SK-MEL-5 (cell line): ENCODE measurements at places on chromosomes 2 and 18.
A peak's percentile ranks its signal among the peaks of the same experiment; 100 is the strongest.

DNA sequence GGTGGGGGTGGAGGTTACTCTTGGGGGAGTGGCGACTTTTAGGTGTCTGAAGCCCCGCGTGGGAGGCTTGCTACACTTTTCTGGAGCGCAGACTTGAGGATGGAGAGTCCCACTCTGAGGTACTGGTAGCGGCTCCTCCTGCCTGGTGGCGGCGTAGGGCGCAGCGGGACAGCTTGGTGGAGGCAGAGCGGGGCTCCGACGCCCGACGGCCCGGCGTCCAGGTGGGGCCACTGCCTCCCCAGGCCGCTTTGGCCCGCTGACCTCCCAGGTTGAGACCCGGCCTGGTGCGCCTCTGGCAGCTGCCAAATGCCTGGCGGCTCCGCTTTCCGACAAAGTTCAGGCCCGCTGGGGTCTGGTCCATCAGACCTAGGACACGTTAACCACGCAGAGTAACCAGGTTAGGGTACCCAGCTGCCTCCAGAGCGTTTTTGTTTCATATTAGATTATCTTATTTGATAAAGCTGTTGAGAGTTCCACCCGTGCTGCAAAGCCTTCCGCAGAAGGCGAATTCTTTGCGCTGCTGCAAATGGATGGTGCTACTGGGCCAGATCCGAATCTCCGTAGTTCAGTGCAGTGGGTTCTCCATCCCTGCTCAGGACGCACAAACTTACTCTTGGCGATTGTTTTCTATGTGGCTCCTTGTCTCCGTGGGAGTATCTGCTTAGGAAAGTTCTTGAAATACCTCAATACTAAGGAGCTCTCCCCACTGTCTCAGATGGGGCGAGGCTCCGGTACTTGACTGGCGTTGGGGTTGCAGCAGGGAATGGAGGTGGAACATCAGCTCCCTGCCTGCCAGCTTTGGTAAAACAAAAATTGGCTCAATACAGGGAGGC lies 405.9 kb downstream of the XIRP2 start:
- DNase-seq, result no peak

- no peak for DNase-seq
These were observed 289.3 kb upstream of the LINC00305 start for GRCh38 chr18:64438178-64438577.

- peak; percentile 80 for DNase-seq
These were observed 37.5 kb downstream of the ACVR1 start for GRCh38 chr2:157838442-157839161.

- DNase-seq, result no peak
These were observed 983.2 kb upstream of the CDH2 start for GRCh38 chr18:29160170-29160569.

GRCh38 chr2:159736048-159736447 lies 23.7 kb downstream of the MARCHF7 start:
- DNase-seq, result no peak

GRCh38 chr18:45688113-45688512 lies 35.9 kb upstream of the SLC14A1 start:
- no peak for DNase-seq

GRCh38 chr2:149399934-149400615 lies 69.7 kb downstream of the LYPD6 start:
- DNase-seq, result no peak

DNA sequence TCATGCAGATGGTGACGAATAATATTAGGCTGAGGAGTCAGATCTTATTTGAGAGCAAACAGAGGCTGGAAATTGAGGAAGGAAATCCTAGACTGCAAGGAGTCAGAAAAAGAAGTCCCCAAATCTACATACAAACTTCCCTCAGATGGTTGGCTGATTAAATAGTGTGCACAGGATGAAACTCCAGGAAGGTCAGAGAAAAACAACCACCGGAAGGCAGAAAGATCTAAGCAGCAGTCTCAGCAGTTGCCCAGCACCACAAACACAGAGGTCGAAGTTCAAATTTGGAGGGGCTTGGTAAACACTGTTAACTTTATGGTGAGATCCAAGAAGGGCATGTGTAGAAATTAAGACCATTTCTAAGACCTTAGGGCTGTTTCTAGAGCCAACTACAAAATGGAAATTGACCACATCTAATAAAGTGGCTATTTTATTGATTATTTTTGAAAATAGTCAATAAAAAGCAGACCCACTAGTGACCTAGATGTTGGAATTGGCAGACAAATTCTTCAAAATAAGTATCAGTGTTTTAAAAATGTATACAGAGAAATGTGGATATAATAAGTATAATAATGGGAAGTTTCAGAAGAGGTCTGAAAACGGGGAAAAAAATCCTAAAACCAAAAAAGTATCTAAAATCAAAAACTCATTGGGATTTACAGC lies 134.8 kb downstream of the GALNT1 start:
- no peak for DNase-seq

- no peak for DNase-seq
These were observed 24.2 kb downstream of the MAP3K20 start for GRCh38 chr2:173099804-173100203.

DNA sequence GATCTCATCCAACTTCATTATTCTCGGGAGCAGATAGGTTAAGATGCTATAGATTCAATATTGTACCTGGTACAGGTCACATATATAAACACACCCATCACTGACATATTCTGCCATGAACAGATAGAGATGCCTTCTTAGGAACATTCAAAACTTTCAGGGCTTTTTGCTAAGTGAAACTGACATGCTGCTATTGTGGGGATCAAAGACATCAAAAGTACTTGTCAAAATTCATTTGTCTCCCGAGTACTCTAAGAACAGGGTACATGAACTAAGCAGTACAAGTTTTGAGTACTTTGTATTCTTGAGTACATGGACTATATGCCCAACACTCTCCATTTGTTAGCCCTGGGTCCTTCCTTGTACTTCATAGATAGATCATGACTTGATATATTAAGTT lies 173.5 kb downstream of the FSHR start:
- no peak for DNase-seq

- no peak for DNase-seq
These were observed 95.0 kb downstream of the PRPF40A start for GRCh38 chr2:152622219-152622618.

GRCh38 chr2:69620870-69621269 lies 22.7 kb downstream of the AAK1 start:
- no peak for DNase-seq

GRCh38 chr2:100757621-100758394 lies 62.1 kb upstream of the NPAS2 start:
- DNase-seq, result peak; percentile 89

DNA sequence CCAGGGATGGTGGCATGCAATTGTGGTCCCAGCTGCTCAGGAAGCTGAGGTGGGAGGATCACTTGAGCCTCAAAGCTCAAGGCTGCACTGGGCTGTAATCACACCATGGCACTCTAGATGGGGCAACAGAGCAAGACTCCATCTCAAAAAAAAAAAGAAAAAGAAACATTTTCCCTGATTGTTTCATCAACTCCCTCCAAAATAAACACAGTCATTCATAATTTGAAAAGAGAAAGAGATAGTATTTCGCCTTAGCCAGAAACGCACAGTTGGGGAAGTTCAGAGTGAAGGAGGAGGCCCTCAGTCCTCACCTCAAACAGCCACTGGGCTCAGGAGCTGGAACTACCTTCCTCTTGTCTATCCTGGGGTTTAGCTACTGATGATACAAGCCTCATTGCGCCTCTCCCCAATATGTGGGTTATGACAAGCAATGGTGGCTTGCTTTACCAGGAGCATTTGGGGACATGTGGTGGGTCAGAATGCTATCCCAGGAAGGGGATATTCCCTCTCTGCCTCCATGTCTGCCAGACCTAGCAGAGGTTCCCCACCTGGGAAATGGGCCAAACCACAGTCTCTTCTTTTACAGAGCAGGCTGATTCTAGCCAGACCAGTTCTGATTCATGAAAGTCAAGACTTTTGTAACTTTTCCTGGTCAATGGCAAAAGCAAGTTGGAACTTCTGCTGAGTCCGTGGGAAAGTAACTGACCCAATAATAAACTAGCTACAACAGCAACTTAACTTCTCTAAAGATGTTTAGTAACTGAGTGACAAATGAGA lies 22.2 kb upstream of the TMEM87B start:
- peak; percentile 73 for DNase-seq

DNA sequence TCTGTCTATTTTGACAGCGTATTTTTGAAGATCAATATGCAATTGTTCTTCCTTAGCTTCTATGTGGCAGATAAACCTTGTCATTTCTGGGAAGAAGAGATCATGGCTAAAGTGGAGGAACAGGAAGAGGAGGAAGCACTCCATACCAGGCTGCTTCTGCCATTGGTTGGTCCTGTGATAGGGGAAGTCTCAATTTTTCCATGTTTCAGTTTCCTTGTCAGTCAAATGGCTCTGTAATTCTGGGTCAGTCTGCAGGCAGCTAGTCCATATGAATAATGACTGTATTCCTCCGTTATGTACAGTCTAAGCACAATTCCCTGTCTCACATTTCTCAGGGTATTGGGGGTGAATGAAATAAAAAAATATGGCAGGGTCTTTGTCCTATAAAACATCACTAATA lies 277.6 kb upstream of the CXCR4 start:
- no peak for DNase-seq

GRCh38 chr2:125644257-125644656 lies 1011.7 kb upstream of the GYPC start:
- no peak for DNase-seq

- peak; percentile 55 for DNase-seq
These were observed 23.1 kb upstream of the TFPI start for GRCh38 chr2:187577310-187577709.

GRCh38 chr2:161030260-161031063 lies 129.8 kb upstream of the TANK start:
- DNase-seq, result no peak

GRCh38 chr2:240462073-240462706 lies 26.7 kb downstream of the GPC1 start:
- no peak for DNase-seq

DNA sequence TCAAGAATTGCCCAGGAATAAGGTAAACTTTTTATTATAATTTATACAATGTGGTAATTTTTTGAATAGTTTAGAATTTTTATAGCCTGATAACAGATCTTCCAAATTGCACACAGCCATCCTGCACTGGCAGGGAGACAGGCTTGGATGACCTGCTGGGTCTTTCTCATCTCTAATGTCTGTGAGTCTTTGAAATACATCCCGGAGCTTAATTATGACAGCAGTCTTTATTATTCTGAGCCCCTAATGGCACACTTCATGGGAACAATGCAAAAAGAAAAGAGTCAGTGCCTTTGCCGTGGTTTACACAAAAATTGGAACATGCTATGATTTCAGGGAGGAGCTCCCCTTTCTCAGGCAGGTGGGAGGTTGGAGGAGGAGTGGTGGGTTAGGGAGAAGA lies 71.0 kb downstream of the TMEM182 start:
- DNase-seq, result no peak

DNA sequence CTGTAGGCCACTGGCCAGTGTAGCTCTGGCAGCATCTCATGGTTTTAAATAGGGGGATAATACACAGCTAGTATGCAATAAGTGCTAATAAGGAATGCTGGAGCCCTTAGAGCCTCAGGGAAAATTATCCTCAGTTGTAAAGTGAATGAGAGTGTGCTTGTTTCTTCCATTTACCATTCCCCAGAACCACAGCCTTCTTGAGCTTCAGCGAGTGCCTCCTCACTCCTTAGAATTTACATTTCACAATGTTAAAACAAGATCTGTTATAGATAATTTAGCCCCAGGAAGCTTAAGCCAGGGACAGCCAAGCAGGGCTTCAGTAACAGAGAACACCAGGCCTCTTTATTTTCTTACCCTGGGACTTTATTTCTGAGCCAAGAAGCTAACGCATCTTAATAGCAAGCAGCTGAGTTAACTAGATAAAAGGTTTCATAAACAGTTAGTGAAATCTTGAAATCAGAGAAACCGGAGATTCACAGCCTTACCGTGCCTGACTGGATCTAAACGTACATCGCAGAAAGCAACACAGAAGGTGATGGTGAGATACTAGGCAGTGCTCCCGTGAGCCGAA lies 535.2 kb downstream of the TDRD15 start:
- DNase-seq, result no peak

- DNase-seq, result no peak
These were observed 304.6 kb downstream of the PARD3B start for GRCh38 chr2:204849892-204850291.

DNA sequence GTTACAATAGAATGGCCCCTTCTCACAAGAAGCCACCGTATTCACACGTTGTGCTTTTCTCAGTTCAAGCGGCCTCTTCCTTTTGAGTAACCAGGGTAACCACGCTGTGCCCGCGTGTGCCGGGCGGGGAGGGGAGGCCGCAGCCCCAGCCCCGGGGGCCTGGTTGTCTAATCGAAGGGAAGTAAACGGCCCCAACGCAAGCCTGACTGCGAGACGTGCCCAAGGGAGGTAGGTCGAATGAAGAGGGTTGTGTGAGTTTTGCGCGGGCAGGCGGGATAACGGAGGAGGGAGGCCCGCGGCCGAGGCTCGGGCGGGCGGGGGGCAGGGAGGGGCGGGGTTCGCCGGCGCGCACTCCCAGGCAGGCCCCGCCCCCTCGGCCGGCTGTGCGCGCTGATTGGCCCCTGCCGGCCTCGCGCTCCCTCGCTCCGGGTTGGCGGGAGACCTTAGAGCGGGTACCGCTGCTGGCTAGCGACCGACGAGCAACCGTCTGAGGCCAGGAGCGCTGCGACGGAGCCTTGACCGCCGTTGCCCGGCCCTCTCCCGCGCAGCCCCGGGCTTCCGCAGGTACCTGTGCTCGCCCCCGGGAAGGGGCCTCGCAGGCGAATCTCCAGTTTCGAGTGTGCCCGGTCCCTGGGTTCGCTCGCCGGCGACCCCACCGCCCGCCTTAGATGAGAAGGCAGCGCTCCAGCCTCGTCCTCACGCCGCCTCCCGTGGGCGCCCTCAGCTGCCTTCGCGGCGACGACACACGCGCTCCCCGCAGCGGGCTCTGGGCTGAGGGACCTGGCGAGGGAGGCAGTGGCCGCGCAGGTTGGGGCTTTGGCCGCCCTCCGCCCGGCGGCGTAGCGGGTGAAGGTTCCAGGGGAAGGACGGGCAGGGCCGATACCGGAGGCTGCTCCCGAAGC lies at the start of gene SPDYA:
Gene SPDYA, plus strand, starts transcription at position 451 of the 902 bp plus-strand sequence. CDS start 5,181 bp downstream, outside the sequence.
- DNase-seq, result no peak

DNA sequence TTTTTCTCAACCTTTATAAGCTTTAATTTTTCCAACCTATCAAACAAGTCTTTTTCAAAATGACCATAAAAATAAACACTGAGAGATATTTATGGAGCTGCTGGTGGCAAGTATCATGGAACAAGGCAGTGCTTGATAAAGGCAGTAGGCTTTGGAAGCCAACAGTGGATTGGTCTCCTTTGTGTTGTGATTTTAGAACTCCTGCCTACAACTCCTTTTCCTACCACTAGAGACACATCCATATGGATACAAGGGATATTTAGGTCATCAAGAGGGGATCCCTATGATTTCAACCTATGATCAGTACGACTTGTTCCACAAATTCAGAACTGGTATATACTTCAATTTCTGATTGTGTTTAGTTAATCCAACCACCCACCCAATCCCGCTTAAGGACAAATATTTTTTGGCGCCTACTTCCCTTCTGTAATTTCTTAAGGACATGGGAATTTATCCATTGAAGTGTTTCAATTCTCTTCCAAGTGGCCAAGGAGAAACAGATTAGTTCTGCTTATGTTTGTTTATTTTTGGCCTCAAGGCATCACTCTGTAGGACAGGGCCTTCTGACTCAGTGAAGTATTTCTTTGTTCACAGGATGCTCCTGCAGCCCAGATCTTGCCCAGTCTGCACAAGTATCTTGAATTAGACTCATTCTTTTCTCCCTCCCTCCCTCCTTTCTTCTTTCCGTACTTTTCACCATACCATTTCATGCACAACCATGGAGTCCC lies 2119.6 kb upstream of the PIK3C3 start:
- DNase-seq, result peak; percentile 85
